IMR-90 (cell line): ENCODE measurements at places on chromosomes 2 and 18. TPM values are rescaled to one million over a fixed set of nuclear protein-coding genes. Genes with fewer than 3 reads are reported as not detected.

- peak; percentile 11 for DNase-seq
Observed at GRCh38 chr2:8312861-8313830, 368.7 kb upstream of the ID2 start.

DNA sequence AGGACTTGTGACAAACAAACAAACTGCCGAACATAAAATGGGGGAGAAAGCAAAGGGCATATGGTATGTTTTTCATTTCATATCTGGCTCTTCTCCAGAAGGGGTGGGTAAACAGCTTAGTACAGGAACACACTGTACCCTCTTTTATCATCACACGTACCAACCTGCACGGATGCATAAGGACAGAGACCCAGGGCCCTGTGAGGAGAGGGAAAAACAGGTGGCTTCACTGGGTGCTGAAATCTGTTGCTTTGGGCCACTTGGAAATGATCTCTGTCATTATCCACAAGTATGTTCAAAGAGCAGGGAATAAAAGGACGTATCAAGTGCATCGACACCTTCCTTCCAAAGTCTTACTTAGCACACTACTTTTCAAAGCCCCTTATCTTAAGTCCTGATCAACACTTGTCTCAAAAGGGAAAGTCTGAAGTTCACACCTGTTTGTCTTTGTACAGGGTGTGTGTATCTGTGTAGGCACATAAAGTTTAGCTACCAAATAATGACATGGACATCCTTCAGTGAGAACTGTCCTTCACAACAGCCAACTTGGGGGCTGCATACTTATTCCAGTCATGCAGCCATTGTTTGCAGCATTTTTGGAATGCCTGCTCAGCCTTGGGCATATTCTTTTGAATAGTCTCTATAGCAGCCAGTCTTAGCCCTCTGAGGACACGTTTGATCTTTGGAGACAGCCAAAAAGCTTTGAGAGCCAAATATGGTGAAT, 60.6 kb downstream of the IRS1 start:
- DNase-seq: no peak

GRCh38 chr18:26159353-26159752, 25.7 kb downstream of the PSMA8 start:
- no peak for DNase-seq

GRCh38 chr2:173204316-173204715, 128.7 kb downstream of the MAP3K20 start:
- no peak for DNase-seq

DNA sequence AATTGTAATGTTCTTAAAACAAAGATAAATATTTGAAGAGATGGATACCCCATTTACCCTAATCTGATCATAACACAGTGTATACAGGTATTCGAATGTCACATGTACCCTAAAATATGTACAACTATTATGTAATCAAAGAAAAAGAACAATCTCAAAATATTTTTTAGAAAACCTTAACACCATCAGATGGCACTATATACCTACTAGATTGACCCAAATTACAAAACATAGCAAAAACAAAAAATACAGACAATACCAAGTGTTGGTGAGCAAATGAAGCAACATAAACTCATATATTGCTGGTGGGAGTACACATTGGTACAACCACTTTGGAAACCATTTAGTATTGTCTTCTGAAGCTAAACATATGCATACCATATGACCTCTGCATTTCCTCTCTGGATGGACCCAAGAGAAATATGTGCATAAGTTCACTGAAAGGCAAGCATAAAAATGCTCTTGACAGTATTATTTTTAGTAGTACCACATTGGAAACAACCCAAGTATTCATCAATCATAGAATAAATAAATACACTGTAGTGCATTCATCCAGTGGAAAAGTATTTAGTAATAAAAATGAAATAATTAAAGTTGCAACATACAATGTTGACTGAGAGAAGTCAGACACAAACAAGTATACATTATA, 55.8 kb downstream of the GDF7 start:
- DNase-seq: no peak

GRCh38 chr18:10242936-10243680, 211.3 kb upstream of the APCDD1 start:
- DNase-seq: no peak

GRCh38 chr18:59923539-59924196, 23.9 kb downstream of the PMAIP1 start:
- DNase-seq: no peak

DNA sequence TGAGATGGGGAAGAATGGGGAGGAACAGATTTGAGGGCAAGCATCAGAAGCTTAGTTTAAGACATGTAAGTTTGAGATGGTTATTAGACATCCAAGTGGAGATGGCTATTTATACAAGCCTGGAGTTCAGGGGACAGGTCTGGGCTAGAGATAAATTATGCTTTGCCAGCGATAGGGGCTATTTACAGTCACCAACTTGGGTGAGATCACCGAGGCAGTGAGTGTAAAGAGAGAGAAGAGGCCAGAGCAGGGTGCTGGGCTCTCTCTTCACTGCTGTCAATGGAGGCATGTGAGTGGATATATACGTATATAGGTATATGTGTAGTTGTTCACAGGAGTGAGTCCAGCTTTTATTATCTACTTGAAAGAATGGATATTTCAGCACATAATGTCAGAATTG, 81.0 kb downstream of the QPCT start:
- no peak for DNase-seq

- DNase-seq: no peak
Observed at GRCh38 chr2:38829971-38830370, 45.8 kb downstream of the DHX57 start.

DNA sequence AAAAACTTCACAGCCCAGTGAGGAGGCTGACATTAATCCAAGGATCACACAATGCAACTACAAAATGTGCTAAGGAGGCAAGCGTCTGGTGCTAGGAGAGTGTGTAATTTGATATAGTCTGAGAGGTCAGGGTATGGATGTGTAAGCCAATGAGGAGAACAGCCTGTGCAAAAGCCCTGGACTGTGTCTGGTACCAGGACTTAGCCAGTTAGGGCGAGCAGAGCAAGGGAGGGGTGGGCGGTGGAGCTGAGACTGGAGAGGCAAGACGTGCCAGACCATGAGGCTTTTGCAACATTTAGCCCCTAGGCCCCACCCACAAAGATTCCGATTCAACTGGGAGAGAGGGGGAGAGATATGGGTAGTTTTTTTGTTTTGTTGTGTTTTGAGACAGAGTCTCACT, 33.5 kb upstream of the SPRED2 start:
- no peak for DNase-seq

RBM44 gene
- total RNA-seq: 0.18 and 0.28 TPM in 2 replicates

SP5 gene
- total RNA-seq: not detected in 2 replicates

TLK1 gene
- total RNA-seq: 12.5 TPM in 2 replicates

KRTCAP3 gene
- not detected in 2 replicates for total RNA-seq

GKN1 gene
- not detected in 2 replicates for total RNA-seq
